ENCODE measurements at places on chromosomes 2 and 18.

GRCh38 chr2:70994699-70995425 is at the start of gene TEX261:
Gene TEX261 (minus strand): TSS chr2:70994873. CDS start chr2:70994757, 116 bp downstream.
- DNase-seq: peak; percentile 92

- DNase-seq: no peak
Measured at GRCh38 chr2:64763126-64763525, 109.4 kb upstream of the SERTAD2 start.

DNA sequence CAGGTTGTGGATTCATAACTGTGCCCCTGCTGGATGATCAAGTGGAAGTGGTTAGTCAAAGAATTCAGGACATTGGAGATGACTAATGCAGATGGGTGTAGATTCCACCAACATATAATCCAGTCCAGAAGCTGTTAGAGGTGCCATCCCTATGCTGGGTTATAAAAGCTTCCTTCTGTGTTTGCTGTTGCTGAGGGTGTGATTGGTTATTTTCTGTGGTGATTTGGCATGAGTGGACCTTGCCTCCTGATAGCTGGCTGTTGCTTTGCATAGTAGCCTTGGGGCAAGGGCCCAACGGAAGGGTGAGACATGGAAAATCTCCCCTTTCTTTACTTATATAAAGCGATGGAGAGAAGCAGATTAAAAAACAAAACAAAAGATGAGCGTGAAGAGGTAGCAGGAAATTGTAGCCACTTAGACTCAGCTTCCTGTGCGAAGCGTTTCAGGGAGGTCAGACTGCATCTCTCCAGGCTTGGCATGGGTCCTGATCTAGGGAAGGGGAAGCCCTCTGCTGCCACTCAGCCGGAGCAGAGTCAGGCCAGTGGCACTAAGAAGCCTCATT is 190.4 kb downstream of the FMNL2 start:
- DNase-seq: no peak

GRCh38 chr2:226618875-226619605 is 180.6 kb downstream of the IRS1 start:
- no peak for DNase-seq

- no peak for DNase-seq
Measured at GRCh38 chr2:72925328-72925943, 8.1 kb downstream of the EMX1 start.

GRCh38 chr2:167537743-167538142 is 649.5 kb downstream of the XIRP2 start:
- DNase-seq: no peak

DNA sequence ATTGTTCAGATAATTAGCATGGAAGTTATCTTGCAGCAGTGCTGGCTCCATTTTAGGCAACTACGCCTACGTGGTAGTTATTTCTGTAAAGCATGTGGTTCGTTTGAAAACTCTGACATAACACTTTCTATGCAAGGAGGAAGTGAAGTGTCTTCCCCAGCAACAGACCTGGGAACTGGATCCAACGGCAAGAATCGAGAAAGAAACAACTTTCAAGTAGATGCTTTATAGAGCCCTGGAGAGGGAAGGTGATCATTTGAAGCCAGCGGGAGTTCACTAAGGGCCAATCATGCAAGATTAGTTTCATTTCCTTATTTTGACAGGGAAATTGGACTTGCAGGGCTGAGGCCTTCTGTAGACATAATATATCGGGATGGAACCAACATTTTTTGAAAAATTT is 218.3 kb downstream of the ACKR3 start:
- DNase-seq: peak; percentile 42

- DNase-seq: no peak
Measured at GRCh38 chr2:157782057-157782845, 93.9 kb downstream of the ACVR1 start.

DNA sequence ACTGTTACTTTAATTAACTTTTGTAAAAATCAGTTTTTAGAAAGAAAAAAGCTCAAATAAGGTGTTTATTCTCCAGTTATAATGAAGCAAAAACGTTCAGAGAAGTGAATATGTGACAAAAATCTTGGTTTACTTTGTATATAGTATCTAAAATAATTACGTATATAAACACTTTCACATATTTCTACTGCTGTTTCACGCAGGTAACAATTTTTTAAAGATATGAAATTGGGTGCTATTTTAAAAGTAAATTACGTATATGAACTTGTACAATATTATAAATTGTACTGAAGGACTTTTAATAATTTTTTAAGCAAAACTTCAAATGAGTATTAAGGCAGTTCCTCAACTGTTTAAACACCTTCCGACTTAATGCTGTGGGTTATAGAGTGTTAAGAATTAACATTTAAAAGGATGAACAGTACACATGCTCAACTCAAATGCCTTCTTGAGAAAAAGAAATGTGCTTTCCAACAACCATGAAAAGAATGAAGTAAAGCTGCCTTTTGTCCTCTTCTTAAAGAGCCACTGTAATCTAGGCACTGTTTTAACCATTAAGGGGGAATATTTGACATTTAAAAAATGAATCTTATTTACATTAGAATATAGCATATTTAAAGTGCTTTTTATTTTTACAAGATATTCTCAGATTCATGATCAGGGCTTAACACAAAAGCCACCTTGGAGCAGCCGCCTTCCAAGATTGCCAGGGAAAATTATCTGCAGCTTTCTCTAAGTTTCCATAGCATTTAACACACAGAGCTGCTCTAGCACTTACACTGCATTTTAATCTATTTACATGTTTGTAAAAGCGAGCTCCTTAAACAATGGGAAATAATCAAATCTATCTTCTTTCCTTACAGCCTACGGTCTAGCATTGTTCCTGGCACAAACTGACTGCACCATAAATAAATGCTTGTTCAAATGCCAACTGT is 56.5 kb upstream of the CDKL4 start:
- DNase-seq: no peak

DNA sequence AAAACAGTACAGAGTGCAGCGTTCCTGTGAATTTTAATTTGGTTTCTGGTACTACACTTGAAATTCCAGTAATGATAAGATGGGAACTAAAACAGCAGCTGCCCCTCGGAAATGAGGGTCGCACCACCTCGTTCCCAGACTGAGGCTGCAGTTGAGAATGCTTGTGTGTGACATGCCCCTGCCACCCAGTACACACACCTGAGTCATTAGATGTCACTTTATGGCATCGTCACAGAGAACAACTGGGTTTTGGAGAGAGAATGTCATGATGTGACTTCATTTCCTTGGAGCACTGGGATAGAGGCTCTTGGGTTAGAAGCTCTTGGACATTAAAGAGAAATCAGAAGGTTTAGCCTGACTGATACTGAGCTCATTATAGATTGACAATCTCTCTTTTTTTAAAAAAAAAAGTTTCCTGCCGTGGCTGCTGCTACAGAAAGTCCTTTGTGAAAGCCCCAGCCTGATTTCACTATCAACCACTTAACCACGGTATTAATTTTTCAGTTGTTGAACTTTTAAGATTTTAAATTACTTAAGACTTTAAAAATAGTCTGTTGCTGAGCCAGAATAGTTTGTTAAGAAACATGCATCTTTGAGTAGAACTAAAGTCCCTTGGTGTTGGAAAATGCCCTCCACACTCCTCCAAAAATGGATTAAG is 24.5 kb downstream of the BCL2L11 start:
- DNase-seq: no peak

GRCh38 chr2:175523001-175523400 is 341.5 kb upstream of the ATP5MC3 start:
- no peak for DNase-seq

DNA sequence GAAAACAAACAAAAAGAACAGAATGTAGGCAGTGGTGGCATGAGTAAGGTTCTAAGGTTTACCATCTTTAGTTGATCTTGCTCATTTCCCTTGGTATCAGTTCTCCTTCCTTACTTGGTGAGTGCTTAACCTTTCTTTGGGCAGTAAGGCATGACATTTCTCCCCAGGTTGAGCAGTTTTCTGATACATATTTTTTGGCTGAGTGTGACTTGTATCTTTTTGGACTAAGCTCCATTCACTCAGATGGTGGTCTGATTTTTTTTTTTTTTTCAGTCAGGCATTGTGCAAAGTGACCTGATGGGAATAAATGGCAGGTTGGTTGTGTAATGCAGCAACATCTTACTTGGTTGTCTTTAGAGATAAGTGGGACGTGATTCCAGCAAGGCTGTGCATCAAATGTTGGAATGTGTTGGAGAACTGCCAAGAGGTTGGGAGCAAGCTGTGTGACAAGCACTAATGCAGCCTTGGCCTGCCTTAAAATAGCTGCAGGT is 15.1 kb downstream of the SPTBN1 start:
- DNase-seq: no peak

DNA sequence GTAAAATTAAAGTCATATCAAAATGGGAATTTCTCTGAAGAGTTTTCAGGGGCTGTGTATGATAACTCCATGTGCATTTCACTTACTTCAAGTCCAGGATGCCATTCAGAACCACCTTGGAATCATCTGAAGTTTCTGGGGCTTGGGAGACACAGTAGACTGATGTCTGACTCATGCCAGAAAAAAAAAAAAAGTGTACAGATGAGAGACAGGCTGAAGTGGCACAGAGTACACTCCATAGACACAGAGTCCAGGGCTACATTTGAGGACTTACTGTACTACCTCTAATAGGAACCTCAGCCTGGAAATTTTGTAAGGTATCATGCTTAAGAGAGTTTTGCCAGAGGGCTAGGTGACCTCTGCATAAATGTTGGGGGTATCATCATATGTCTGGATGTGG is 92.0 kb downstream of the SS18 start:
- no peak for DNase-seq

GRCh38 chr2:84888401-84889276 is 7.8 kb upstream of the TRABD2A start:
- DNase-seq: peak; percentile 80

DNA sequence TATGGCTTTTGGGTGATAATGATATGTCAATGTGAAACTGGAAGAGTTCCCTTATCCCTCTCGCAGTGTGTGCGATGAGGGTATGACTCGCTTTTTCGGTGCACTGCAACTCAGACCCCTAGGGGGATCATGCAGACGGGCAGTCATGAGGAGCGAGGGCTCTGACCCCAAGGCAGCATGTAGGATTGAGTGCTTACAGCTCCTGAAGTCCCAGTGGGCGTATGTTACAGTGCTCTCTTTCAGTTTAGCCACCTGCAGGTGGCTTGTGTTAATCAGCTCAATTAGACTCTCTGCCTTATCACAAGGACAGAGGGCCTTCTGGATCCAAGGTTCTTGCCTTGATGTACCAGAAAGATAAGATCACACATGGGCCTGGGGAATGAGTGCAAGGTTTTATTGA is 1269.9 kb upstream of the GYPC start:
- no peak for DNase-seq

GRCh38 chr2:113351375-113352355 is 72.9 kb upstream of the PAX8 start:
- DNase-seq: no peak

DNA sequence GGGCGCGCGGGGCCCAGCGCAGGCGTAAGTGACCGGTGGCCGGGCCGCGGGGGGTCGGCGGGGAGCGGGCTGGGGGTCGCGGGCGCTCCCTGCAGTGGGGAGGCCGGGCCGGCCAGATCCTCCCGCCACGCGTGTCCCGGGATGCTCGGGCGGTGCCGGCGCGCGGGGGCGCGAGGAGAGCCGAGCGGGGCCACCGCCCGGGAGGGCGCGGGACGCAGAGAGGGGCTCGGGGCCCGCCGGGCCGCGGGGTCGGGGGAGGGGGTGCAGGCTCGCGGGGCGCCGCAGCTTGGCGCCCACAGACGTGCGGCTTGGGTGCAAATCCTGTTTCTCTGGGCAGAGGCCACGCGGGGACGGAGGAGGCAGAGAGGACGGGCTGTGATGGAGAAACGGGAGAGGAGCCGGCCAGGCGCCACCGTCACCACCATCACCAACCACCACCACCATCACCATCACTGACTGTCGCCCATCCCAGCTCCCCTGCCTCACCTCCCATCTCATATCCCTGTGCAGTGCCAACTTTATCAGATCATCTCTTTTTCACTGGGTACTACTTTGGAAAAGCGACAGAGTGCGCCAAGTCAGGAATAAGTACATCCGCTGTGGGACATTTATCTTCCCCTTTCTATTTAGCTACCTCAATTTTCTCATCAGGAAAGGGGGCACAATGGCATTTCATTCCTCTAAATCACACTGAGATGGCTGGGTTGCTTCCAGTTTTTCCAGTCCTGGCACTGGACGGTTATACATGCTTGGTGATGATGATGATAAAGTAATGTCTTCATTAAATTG is 97.2 kb upstream of the GPR45 start:
- no peak for DNase-seq

DNA sequence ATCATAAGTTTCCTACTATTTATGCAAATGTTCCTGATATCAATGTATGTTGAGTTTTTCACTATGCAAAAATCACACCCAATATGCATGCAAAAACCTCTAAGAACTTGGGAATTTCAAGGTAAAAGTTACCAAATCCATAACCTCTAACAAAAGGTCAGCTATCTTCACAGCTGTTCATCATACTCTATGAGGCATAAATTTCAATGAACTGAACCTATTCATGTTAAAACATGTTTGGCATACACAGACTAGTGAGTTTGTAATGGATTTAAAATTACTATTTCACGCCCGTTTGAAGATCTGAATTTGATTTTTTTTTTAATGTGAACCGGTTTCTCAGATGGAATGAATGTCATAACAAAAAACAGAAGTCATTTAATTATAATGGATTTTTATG is 100.2 kb downstream of the ATAD2B start:
- no peak for DNase-seq

DNA sequence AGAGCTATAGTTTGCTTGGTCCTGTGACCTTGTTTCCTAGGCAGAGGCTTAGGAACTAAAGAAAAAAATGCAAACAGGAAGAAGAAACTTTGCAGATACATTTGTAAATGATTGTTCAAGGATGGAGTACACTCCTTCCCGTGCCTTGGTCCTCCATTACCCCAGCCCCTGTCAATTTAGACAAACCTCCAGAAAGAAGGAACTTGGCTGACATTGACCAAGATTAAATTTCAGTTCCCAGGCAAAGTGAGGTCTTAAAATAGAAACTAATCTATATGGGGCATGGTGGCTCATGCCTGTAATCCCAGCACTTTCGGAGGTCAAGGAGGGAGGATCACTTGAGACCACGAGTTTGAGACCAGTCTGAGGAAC is 179.9 kb upstream of the FN1 start:
- DNase-seq: no peak

GRCh38 chr2:210199186-210199765 is 26.0 kb downstream of the ACADL start:
- DNase-seq: no peak

GRCh38 chr18:35122586-35123224 is 81.5 kb downstream of the MAPRE2 start:
- no peak for DNase-seq

- no peak for DNase-seq
Measured at GRCh38 chr2:108560241-108560811, 26.1 kb downstream of the LIMS1 start.

- DNase-seq: no peak
Measured at GRCh38 chr2:105175231-105175630, 66.3 kb upstream of the GPR45 start.

DNA sequence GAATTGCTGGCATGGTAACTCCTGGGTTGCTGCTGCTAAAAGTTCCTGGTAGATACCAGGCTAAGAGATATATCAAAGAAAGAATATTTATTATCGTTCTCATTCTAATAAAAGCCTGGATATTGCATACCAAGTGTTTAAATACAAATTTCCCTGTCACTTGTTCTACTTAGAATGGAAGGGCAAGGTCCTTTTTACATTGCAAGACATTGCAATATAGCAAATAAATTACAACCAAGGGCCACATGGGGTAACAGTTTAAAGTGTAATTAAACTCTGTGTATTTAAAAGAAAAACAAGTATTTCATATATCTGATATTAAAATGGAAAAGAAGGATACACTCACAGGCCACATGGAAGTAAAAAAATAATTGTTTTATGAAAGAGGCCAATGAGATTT is 16.2 kb downstream of the PDE11A start:
- DNase-seq: no peak

GRCh38 chr2:41905597-41906337 is 142.1 kb upstream of the PKDCC start:
- no peak for DNase-seq
